Mesothelial cell of epicardium (in vitro differentiated cells): ENCODE measurements at places on chromosomes 1 and 21. TPM values are rescaled to one million over a fixed set of nuclear protein-coding genes. Genes with fewer than 3 reads are reported as not detected.

Gene MYBPH
- total RNA-seq = not detected in 3 replicates

DNA sequence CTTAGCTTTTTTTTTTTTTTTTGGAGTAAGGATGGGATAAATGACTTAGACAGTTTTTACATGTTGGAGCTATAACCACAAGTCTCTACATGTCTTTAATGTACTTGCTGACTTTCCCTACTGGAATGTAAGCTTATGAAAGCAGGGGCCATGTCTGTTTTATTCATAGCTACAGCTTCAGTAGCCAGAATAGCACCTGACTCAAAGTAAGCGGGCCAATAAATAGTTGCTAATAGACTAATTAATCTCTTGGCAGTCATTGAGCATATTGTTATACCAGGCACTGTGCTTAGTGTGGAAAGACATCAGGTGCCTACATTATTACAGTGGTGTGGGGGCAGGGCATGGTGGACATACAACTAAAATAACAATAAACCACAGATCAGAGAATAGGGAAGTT lies 84.4 kb upstream of the HOOK1 start:
- peaks cover 45% of the 10 kb centered on the region for H3K4me1 ChIP-seq
- peak overlapping the region; percentile 96 for H3K27ac ChIP-seq
- DNase-seq = no peak
- no peak overlapping the region for H3K4me3 ChIP-seq
- peaks cover 18% of the 10 kb centered on the region for H3K36me3 ChIP-seq

Gene CD34
- 1.2 to 1.6 TPM (median 1.2 TPM) in 3 replicates for total RNA-seq

GRCh38 chr1:220966473-220966872 lies 87.2 kb downstream of the HLX start:
- peaks cover 22% of the 10 kb centered on the region for H3K27me3 ChIP-seq
- no peak overlapping the region for H3K27ac ChIP-seq
- H3K36me3 ChIP-seq = no peaks in the 10 kb centered on the region
- no peak for DNase-seq
- no peak overlapping the region for H3K4me3 ChIP-seq

DNA sequence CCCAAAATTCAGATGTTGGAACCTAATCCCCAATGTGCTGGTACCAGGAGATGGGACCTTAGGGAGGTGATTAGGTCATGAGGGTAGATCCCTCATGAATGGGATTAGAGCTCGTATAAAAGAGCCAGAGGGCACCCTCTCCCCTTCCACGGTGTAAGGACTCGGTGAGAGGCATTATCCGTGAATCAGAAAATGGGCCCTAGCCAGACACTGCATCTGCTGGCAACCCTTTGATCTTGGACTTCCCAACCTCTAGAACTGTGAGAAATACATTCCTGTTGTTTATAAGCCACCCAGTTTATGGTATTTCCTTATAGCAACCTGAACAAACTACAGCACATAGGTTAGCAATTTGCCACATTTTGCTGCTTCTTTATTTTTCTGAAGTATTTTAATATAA lies 14.5 kb upstream of the JAM2 start:
- no peak for DNase-seq
- no peaks in the 10 kb centered on the region for H3K36me3 ChIP-seq
- H3K27me3 ChIP-seq = no peaks in the 10 kb centered on the region
- no peak overlapping the region for H3K27ac ChIP-seq
- H3K4me3 ChIP-seq = no peak overlapping the region

Gene CFAP45
- 0.18 to 0.20 TPM (median 0.20 TPM) in 3 replicates for total RNA-seq

Gene VHLL
- total RNA-seq = 0.42 TPM in 1 of 3 replicates, not detected in the others

GRCh38 chr1:181676269-181676668 lies 193.0 kb downstream of the CACNA1E start:
- H3K4me3 ChIP-seq = no peak overlapping the region
- H3K4me1 ChIP-seq = no peaks in the 10 kb centered on the region
- peaks cover 47% of the 10 kb centered on the region for H3K27me3 ChIP-seq
- DNase-seq = no peak

DNA sequence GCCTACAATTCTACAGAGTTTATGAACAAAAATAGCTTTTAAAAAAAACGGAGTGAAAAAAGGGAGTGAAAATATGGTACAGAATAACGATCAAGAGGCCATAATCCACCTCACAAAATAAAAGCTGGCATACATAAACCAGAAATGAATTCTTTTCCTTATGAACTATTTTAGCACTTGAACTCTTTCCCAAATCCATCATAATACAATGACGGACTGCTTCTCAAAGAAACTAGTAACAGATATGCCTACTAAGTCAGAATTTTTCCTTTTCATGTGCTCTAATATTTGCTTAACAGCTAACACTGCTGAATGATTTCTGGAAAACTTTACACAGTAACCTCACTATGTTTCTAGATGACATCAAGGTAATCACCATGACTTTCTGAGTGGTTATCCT lies 144.0 kb downstream of the EIF4G3 start:
- H3K4me1 ChIP-seq = peaks cover 35% of the 10 kb centered on the region
- no peak for DNase-seq
- H3K4me3 ChIP-seq = no peak overlapping the region
- no peaks in the 10 kb centered on the region for H3K27me3 ChIP-seq
- peak overlapping the region; percentile 26 for H3K27ac ChIP-seq
- H3K36me3 ChIP-seq = peaks cover 8% of the 10 kb centered on the region

DNA sequence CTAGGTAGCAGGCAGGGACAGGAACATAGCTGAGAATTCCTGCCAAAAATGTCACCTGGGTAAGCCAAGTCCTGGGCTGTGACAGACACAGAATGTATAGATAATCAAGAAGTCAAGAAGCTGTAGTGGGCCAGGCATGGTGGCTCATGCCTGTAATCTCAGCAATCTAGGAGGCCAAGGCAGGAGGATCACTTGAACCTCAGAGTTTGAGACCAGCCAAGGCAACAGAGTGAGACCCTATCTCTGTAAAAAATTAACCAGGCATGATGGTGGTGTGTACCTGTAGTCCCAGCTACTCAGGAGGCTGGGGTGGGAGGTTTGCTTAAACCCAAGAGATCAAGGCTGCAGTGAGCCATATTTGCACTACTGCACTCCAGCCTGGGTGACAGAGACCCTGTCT lies 3.3 kb upstream of the ALG14 start:
- peaks cover 11% of the 10 kb centered on the region for H3K4me1 ChIP-seq
- no peak overlapping the region for H3K27ac ChIP-seq
- DNase-seq = no peak
- no peaks in the 10 kb centered on the region for H3K36me3 ChIP-seq

GRCh38 chr1:201763455-201764140 lies 65.4 kb upstream of the IPO9 start:
- H3K4me1 ChIP-seq = peaks cover 42% of the 10 kb centered on the region
- no peak overlapping the region for H3K4me3 ChIP-seq
- no peaks in the 10 kb centered on the region for H3K36me3 ChIP-seq
- H3K27ac ChIP-seq = peak overlapping the region; percentile 75

DNA sequence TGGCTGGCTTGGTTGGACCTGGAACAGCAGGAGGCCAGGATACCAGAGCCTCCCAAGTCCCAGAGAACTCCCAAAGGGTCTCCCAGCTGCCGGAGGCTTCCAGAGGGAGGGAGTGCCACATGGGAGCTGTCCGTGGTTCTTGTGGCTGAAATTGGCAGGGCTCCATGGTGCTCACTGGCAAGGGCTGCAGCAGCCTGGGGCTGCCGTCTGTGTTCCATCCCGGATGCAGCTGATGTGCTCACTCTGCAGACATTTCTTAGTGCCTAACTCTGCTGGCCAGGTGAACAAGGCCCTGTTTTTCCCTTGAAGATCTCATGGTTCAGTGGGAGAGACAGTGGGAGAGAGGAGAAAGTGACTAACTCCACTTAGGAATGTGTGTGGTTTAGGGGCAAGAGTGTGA lies 261.1 kb downstream of the CAMTA1 start:
- peaks cover 56% of the 10 kb centered on the region for H3K27me3 ChIP-seq
- no peak overlapping the region for H3K27ac ChIP-seq
- no peaks in the 10 kb centered on the region for H3K4me1 ChIP-seq

Gene DNAI4
- 8.9 to 12.8 TPM (median 9.3 TPM) in 3 replicates for total RNA-seq

DNA sequence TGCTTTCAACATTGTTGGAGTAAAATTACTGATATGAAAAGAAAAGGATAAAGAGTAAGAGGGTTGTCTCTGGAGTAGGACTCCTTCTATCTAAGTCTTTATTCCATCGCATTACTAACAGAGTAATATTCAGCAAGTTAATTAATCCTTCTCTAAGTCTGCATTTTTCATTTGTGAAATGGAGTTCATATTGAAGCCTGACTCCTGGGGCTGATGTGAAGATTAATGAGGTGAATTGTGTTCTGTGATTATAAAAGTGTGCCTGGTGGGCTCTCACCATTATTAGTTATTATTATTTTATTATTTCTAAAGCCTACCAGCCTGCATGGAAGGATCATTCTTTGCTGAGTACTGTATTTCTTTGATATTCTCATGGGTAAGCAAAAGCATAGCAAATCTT lies 1096.7 kb downstream of the KCNT2 start:
- H3K27ac ChIP-seq = no peak overlapping the region
- H3K27me3 ChIP-seq = no peaks in the 10 kb centered on the region
- peaks cover 3% of the 10 kb centered on the region for H3K36me3 ChIP-seq
- no peaks in the 10 kb centered on the region for H3K4me1 ChIP-seq
